ENCODE measurements at places on chromosomes 16 and 17.

DNA sequence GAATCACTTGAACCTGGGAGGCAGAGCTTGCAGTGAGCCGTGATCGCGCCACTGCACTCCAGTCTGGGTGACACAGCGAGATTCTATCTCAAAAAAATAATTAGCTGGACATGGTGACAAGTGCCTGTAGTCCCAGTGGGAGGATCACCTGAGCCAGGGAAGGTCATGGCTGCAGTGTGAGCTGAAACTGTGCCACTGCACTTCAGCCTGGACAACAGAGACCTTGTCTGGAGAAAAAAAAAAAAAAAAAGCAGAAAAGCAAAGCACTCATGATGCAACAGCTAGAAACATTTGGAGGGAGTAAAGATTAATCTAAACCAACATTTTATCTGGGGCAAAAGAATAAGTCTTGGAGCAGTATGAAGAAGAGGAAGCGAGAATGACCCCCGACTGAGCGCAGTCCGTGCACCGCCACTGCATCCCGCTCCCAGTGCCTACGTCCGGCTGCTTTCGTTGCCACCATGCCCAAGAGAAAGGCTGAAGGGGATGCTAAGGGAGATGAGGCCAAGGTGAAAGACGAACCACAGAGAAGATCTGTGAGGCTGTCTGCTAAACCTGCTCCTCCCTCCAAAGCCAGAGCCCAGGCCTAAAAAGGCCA is 8.2 kb downstream of the PRPSAP1 start:
- no peak for DNase-seq

DNA sequence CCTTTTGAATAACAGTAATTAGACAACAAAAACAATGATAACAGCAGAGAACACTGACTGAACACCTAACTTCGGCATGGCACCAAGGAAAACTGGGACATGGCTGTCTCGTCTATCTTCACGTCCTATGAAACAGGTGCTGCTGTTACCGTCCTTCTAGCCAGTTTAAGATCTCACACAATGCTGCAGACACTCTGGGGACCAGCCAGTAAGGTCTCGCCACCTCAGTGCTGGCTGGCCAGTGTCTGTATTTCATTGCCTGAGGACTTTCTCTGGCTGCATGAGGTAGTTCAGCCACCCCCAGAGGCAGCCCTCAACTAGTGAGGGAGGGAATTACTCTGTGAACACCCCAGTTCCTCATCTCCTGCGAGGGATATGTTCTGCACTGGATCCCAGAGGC is 57.6 kb downstream of the AMFR start:
- no peak for DNase-seq

DNA sequence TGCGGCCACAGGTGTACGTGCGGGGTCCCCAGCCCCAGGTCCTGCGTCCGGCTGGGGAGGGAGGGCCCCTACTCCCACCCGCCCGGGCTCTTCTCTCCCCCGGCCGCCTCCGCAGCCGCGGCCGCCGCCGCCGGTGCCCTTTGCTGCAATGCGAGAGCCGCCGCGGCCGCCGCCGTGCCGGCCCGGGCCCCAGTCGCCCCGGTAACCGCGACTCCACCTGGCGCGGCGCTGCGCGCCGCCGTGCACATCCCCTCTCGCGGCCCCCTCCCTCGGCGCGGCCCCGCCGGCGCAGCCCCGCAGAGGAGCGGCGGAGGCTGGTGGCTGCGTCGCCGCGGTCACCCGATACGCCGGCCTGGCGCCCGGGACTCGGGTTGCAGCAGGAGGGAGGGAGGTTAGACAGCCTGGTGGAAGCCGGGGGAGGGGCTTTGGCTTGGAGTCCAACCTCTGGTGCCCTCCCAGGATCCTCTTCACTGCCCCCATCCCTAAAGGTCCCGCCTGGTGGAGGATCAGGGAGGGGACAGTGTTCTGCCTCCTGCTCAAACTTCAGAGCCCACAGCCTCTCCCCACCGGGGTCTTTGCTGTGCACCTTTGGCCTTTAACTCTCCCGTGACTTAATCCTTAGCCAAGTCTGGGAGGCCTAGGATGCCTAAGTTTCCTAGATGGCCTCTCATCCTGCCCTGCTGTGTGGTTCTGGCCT is 32.9 kb downstream of the SRCIN1 start:
- peak; percentile 71 for DNase-seq

- no peak for DNase-seq
Measured at GRCh38 chr17:57803021-57803420, 46.8 kb downstream of the MRPS23 start.

DNA sequence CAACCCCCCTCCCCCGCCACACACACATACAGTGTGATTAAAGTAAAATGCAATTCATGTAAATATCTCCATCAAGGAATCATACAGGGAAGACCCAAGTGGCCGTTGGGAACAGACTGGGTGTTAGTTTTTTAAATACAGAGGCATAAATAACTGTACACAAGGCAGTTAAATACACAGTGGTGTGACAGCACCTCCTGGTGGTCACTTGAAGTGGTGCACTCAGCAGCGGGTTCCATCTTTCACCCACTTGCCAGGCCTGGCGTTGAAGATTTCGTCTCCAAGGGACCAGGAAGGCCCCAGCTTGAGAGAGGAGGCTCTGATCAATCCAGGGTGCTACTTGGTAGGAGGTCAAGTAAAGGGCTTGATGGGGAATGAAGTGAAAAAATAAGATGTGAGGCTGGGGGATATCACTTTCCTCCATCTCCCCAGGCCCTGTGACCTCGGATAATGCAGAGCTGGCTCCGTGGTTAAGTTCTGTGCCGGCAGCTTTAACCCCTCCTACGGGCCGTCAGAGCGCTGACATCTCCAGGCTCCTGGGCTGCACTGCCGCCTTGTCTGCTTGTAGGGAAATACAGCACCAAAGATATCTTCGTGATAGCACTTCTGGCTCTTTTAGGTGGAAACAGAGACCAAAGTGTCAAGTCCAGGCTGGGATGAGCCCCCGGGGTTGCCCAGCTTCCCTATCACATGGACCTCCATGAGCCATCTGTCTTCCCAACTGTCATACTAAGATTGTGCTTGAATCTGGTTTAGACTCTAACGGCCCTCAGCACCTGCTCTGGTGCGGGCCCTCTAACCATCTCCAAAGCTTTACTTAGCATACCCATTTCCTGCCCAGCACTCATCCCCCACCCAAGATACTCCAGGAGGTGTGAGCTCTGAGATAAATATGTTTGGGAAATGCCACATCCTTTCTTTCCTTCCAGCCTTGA is 20.7 kb downstream of the LGALS9 start:
- peak; percentile 35 for DNase-seq

- DNase-seq = no peak
Measured at GRCh38 chr16:84650062-84650991, 2.0 kb downstream of the KLHL36 start.

DNA sequence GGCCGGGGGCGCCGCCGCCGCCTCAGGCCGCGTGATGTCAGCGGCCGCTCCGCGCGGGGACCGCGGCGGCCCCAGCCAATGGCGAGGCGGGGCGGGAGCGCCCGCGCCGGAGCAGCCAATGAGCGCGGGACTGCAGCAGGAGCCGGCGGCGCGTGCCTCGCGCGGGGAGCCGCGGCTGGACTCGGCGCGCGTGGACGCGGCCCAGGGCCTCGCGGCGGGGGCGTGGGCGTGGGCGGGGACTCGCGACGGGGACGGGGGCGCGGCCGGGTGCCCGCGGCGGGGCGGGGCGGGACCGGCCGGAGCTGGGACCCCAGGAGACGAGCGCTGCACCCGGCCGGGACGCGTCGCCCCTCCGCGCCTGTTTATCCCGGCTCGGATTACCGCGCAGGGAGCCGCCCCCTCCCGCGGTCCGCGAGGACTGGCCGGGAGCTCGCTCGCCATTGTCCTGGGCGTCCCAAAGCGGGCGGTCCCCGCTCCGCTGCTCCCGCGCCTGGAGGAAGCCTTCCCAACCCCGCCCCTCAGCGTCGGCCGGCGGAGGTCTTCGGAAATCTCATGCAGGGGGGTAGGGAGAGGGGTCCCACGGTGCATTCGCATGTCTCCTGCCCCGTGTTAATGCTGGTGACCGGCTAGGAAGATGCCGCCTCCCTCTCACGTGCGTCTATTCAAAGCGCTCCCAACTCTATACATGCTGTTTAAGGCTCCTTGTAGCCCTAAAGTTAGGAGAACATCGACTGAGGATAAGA is at the start of gene RNF157:
Gene RNF157 (minus strand): TSS at position 33 of the 743 bp plus-strand sequence. CDS start 253 bp downstream, outside the sequence.
- peak; percentile 51 for DNase-seq
